Left renal pelvis (tissue), 4 donors: ENCODE measurements at places on chromosomes 5 and 9. TPM values are rescaled to one million over a fixed set of nuclear protein-coding genes. Genes with fewer than 3 reads are reported as not detected.

Gene PCDHGB4
- polyA plus RNA-seq: 5.0 TPM

Gene MYMK
- polyA plus RNA-seq: not detected

Gene RANBP17
- polyA plus RNA-seq: 15.4 TPM

Gene PTPRD
- 119 TPM for polyA plus RNA-seq

Gene PRXL2C
- 7.1 TPM for polyA plus RNA-seq

Gene CFAP157
- 3.2 TPM for polyA plus RNA-seq

Gene NRG2
- polyA plus RNA-seq: 1.3 TPM

Gene IL9
- polyA plus RNA-seq: not detected

Gene FSTL4
- polyA plus RNA-seq: 0.67 TPM

Gene LRRC70
- polyA plus RNA-seq: 6.7 TPM

Gene SOX30
- polyA plus RNA-seq: 0.30 TPM

Gene DOK3
- 4.4 TPM for polyA plus RNA-seq

Gene SWI5
- polyA plus RNA-seq: 31.9 TPM

Gene TAS2R1
- polyA plus RNA-seq: 0.15 TPM

Gene GLRA1
- not detected for polyA plus RNA-seq

Gene GAS1
- polyA plus RNA-seq: 217 TPM

Gene CDHR2
- 0.49 TPM for polyA plus RNA-seq
